AG04450 (cell line): ENCODE measurements at places on chromosomes 16 and 17. TPM values are rescaled to one million over a fixed set of nuclear protein-coding genes. Genes with fewer than 3 reads are reported as not detected.

- DNase-seq = no peak
Observed at GRCh38 chr17:19270704-19271611, 33.8 kb downstream of the EPN2 start.

DNA sequence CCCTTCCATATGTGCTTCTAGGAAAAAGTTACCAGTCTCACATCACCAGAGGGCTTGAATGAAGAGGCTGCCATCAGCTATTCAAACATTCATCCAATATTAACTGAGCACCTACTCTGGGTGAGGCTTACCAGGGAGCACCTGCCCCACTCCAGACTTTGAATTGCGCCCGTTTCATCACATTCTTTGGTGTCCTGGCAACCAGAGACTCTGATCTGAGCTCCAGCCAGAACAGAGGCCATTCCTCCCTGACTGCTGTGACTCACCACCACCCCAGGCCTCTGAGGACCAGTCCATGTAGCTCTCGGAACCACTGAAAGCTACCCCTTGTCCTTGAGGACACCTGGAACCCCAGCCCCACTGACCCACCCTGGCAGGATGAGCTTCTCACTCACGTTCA, at the start of gene C16orf96:
C16orf96 (plus strand) TSS at position 229 of the 400 bp plus-strand sequence; CDS start at position 379, 150 bp downstream.
- no peak for DNase-seq

DNA sequence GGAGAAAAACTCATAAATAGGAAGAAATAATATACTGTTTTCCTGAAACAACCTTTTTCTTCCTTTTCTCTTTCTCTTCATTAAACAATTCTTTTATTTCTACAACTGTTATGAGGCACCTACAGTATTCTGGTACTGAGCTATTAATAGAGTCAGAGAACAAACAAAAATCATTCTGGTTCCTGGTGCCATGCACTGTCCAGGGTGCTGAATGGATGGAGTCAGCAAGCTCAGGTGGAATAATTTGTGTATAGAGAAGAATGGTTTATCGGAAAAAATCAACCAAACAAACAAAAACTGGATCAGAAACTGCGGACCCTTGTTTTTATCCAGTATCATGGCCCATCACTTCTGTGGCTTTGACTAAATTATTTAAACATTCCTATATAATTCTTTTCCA, 430.3 kb upstream of the GOT2 start:
- no peak for DNase-seq

GRCh38 chr17:81601525-81602120, 35.3 kb downstream of the NPLOC4 start:
- DNase-seq = peak; percentile 38

- DNase-seq = no peak
Observed at GRCh38 chr17:58760248-58760647, 4.6 kb downstream of the PPM1E start.

MYLK3 gene
- polyA plus RNA-seq = 0.09 and 0.11 TPM in 2 replicates

GAS2L2 gene
- polyA plus RNA-seq = not detected in 2 replicates

DNA sequence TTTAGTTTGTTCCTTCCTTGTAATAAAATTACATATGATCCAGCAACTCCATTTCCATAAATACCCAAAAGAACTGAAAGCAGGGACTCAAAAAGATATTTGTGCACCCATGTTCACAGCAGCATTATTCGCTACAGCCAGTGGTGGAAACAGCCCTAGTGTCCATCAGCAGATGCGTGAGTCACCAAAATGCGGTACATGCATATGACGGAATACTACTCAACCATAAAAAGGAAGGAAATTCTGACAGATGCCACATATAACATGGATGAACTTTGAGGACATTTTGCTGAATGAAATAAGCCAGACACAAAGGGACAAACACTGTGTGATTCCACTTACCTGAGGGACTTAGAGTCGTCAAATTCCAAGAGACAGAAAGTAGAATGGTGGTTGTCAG, 9.1 kb upstream of the SLC47A2 start:
- no peak for DNase-seq

DNA sequence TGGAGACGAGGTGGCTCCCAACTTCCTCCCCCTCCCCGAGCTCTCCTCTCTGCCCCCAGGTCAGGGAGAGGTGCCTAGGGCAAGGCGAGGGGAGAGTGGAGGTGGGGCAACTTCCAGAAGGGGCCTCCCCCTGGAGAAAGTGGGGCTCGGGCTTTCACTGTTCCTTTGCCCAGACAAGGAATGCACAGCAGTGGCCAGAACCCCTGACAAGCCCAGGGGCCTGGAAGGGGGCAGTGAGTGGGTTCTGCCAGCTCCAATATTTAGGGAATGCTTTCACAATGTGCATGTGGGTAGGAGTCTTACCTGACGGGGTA, 11.7 kb upstream of the SP2 start:
- DNase-seq = no peak

DNA sequence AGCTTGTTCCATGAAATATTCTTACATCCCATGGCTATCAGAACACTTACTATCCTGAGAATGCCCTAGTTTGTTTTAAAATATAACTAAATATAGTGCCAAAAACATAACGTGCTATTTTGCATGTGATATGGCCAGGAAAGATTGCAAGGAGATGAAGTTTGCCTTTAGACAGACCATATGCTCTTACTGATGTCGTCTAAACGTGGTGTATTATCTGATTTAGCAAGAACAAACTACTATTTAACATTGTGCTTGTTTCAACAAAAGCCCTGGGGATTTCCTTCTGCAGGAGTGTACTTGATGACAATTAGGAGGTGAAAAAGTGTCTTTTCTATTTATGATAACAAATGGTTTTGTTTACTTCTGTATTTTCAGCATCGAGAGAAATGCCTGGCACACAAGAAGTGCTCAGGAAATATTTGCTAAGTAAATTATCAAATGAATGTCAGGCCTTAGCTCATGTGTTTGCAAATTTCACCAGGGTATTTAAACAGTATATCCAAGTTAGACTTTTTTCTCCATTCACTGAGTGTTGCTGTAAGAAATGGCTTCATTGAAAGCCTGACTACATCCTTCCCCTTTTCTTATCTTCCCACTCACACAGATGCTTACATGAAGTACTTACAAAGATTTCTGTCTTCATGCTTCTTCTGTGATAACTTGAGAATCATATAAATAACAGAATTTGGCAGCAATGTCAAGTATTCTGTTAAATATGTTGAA, 1033.6 kb downstream of the CDH8 start:
- no peak for DNase-seq

PABPN1L gene
- polyA plus RNA-seq = not detected in 2 replicates

TBC1D3K gene
- not detected in 2 replicates for polyA plus RNA-seq

AOC2 gene
- 0.16 and 0.33 TPM in 2 replicates for polyA plus RNA-seq

DNA sequence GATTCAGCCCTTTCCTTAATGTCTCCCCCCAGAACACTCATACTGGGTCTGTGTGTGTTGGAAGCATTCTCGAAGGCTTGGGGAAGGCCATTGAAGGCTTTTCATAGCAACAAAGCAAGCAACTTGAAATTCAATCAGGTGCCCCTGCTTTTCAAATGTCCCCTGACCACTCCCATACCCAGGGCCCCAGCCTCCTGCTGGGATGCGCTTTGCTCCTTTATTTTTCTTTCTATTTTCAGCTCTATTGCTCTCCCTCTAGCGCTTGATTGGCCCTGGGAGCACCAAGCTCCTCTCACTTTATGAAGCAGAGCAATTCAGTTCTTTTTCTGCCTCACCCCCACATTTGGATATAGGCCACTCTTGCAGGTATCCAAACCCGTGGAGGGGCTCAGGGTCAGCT, 92.0 kb downstream of the WSCD1 start:
- DNase-seq = no peak

- DNase-seq = no peak
Observed at GRCh38 chr17:40597556-40598300, 32.5 kb upstream of the CCR7 start.

WIPF2 gene
- polyA plus RNA-seq = 8.1 and 8.6 TPM in 2 replicates

DNA sequence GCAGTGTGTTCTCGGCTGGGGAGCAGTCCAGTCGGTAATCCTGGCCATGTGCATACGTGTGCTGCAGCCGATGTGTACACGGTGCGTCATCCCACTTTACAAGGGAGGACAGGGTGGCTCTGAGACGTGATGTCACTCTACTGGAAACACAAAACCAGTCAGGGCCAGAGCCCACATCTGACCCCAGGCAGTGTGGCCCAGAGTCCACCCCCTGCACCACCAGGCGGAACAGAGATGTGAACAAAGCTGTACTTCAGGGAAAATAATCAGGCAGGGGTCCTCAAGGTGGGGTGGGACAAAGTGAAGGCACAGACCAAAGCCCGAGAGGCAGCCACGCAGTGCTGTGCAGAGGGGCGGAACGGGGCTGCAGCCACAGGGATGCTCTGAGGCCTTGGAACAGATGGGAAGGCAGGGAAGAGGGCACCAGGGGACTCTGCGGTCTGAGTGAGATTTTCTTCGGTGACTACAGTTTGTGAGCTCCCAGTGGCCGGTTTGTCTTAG, 181.5 kb downstream of the ZNF423 start:
- no peak for DNase-seq

- DNase-seq = peak; percentile 33
Observed at GRCh38 chr17:49260817-49261291, 30.3 kb upstream of the PHOSPHO1 start.

C16orf96 gene
- polyA plus RNA-seq = not detected in 2 replicates

DNA sequence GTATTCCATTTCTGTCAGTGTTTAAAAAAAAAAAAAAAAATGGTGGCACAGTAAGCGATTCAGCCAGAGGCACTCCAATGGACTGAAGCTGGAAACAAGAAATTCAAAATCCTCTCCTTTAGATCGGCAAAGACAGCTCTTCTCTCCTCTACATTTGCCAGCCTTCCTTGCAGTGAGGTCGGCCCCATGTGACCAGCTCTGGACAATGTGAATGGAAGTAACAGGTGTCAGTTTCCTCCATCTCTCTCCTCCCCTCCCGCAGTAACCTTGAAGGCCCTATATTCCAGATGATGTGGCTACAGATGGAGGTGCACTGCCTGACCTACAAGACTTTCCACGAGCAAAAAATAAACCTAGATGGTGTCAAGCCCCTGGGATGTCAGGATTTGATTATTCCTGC, 15.0 kb downstream of the CUEDC1 start:
- DNase-seq = no peak

DNA sequence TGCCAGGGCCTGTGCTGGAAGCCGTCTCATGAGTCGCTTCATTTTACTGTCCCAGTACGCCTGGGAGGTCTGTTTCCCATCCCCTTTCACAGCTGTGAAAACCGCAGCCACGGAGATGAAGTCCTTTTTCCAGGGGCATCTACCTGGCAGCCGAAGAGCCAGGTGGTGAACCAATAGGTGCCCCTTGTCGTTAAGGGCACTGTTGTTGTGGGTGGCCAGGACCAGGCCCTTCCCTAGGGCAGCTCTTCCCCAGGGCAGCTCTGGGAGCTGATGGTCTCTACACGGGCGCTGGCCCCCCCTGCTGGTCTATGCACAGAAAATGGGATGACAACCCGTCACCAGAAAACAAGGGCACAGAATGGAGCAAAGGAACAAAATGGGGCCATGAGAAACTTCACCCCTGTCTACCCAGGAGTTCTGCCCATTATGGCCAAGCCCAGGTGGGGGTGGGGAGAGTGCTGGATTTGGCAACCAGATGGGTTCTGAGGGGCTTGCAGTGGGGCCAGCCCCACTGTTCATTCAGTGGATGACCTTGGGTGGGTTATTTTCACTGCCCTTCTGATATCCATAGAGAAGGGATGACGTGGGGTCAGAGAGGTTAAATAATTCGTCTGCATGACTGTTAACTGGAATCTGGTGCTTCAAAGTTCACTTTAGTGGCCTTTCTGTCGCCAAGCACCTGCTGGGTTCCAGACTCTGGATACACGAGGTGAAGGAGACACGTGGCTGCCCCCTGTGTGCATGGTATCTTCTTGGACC, 11.5 kb downstream of the RMI2 start:
- DNase-seq = no peak
